ENCODE measurements at places on chromosomes 12 and 14.

GRCh38 chr12:46555406-46555852 lies 182.9 kb upstream of the SLC38A2 start:
- DNase-seq, result no peak

GRCh38 chr12:72075401-72075800 lies 136.8 kb downstream of the TPH2 start:
- DNase-seq, result no peak

- no peak for DNase-seq
These were observed 27.1 kb upstream of the LUM start for GRCh38 chr12:91138337-91138920.

DNA sequence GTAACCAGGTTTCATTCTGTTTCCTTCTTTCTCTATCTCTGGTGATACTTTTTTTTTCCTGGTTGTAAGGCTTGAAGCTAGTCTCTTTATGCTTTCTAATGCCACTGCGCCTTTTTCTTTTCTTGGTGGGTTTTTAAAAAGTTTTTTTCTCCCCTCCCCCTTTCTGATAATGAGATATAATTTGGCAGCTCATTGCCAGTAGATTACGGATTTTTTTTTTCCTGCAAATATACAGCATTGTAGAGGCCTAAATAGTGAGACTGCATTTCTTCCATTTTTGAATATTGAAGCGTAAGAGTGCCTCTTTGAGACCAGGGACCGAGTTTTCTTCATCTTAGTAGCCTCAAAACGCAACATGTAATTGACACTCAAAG lies 1.1 kb downstream of the PAPOLA start:
- DNase-seq, result no peak

DNA sequence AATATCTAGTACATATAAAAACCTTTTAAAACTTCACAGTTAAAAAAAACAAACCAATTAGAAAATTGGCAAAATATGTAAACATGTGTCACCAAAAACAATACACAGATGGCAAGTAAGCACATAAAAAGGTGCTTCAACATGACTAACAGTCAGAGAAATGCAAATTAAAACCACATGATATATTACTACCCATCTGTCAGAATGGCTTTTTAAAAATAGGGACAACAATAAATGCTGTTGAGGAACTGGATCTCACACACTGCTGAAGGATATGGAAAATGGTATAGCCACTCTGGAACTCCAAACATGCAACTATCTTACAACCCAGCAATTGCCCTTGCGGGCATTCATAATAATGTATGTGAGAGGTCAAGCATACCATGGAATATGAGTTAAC lies 1153.6 kb downstream of the FLRT2 start:
- no peak for DNase-seq

DNA sequence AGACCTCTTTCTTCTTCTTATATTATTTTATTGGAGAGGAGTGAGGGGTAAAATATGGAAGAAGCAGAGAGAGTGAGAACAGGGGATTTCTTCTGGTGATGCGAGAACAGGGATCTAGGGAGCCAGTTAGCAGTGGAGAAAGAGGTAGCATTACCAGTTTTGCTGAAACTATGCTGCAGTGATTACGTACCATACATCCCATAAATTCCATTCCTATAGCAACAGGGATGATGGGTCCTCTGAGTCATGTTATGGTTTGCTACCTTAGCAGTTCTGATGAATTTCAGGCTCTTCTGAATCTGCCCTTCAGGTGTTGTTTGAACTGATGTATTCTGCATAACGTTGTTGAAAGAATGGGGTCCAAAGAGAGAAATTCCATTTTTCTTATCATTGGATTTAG lies 625.4 kb upstream of the LRFN5 start:
- no peak for DNase-seq

DNA sequence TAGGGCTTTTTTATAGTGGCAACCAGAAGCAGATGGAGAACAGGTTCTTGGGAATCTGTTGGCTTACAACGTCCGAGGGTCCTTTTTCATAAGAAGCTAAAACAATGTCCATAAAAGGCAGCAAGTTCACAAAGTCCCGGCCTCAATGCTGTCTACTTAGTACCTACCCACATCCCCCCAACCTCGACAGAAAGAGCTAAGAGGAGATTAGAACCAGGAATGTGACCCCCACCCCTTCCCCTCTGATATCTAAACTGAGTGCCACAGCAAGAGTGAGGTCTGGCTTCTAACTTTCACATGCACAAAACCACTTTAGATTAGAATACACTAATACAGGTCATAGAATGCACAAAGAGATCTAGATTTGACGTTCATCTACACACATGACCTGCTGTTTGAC lies 4.5 kb downstream of the DPF3 start:
- no peak for DNase-seq

DNA sequence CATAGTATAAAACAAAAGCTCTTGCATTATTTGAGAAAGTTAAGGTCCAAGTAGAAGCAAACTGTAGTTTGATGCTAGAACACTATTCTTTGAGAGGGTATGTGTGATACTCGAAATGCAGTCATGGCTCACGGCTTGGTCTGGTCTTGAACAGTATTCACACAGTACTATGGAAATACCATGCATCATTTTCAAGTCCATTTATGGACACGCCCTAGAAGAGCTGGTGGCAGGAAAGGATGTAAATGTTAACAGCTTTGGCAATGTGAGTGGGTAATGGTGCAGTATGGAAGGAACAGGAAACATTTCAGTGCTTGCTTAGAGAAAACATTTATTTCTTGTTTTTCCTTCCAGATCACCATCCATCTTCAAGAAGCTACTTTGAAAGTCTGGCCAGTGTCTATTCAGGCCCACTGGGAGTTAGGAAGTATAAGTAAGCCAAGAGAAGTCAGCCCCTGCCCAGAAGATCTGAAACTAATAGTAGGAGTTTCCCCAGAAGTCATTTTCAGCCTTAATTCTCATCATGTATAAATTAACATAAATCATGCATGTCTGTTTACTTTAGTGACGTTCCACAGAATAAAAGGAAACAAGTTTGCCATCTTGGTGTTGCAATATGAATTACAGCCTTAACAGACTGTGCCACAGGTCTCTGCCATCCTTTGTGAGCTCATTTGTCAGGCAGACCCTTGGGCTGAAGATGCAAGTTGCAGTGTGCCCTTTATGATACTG lies 5.7 kb upstream of the AKAP5 start:
- DNase-seq, result no peak

- no peak for DNase-seq
These were observed 5.3 kb downstream of the ISCU start for GRCh38 chr12:108567406-108568337.

DNA sequence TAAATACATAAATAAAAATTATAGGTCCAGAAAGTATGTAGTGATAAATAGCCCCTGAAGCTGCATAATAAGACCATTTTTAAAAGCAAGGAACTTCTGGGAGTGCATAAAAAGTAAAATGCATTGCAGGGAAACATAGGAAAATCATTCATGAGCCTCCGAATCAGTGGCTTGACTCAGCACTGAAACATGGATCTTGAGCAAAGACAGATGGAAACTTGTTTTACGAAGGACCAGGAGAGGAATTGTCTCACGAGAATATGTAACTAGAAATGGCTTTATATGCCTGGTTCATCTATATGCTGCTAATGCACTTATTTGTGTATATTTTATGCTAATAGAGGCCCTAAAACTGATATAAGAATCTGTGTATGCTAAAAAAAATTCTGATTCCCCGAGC lies 14.7 kb downstream of the TMEM30B start:
- DNase-seq, result no peak

GRCh38 chr14:92471919-92472318 lies 41.7 kb upstream of the RIN3 start:
- no peak for DNase-seq

GRCh38 chr12:105671720-105672119 lies 341.2 kb downstream of the C12orf75 start:
- no peak for DNase-seq

DNA sequence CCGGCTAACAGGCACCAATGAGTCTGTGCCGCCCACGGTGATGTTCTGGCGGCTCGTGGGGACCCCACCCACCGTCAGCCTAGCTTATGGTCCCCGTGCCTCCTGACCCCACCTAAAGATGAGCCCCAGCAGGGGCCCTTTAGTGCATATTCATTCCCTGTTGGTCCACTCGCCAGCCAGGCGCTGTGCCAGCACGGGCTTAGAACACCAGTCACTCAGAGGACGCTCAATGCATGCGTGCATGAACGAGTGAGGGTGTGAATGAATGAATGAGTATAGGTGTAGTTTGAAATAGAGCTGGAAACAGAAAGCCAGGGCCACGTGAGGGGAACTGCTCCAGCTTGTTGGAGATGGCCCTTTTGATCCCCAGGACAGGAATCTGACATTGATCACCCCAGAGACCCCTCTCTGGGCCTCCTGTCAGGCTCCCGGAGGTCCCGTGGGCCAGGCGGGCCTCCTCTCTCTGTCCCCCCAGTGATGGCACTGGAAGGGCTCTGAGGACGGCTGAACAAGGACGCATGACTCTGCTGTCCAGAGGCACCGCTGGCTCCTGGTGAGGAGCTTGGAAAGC lies 193.9 kb upstream of the C14orf180 start:
- no peak for DNase-seq

All from caudate nucleus (tissue), 63 donors.